ENCODE measurements at places on chromosomes 16 and 17.

DNA sequence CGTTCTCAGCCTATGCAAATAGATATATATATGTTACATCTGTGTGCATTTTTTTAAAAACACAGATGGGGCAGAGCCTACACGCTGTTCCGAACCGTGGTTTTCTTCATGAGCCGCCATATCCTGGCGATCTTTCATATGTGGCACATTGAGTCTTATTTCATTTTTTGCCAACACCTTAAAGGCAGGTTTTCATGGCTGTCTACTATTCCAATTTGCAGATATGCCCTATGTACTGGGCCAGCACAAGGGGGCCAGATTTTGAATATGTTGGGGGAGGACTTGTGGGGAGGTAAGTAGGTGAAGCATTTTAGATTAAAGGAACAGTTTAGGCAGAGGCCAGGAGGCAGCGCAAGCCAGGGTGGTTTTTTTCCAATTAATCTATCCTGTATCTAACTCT is 16.0 kb downstream of the WFDC1 start:
- no peak for DNase-seq

DNA sequence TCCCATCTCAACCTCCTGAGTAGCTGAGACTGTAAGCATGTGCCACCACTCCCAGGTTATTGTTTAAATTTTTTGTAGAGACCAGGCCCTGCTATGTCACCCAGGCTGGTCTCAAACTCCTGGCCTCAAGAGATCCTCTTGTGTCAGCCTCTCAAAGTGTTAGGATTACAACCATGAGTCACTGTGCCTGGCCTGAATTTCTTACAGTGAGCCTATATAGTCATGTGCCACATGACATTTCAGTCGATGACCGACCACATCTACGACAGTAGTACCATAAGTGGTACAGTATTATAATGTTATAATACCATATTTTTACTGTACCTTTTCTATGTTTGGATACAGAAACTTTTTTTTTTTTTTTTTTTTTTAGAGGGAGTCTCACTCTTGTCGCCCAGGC is 195.3 kb downstream of the STX8 start:
- DNase-seq: no peak

- DNase-seq: no peak
Measured at GRCh38 chr16:1277151-1277598, 21.3 kb downstream of the TPSD1 start.

- no peak for DNase-seq
Measured at GRCh38 chr16:83666449-83666848, 141.3 kb upstream of the HSBP1 start.

All from heart left ventricle (tissue), 16 donors.